ENCODE measurements at places on chromosomes 2 and 18.
A peak's percentile ranks its signal among the peaks of the same experiment; 100 is the strongest.

GRCh38 chr2:219765231-219765911 lies 137.9 kb downstream of the SLC4A3 start:
- no peak for DNase-seq

- no peak for DNase-seq
These were observed 3.4 kb downstream of the SERPINB2 start for GRCh38 chr18:63890950-63891304.

GRCh38 chr2:29519338-29519925 lies 402.0 kb downstream of the ALK start:
- DNase-seq: peak; percentile 39

- no peak for DNase-seq
These were observed 5.6 kb downstream of the WNT10A start for GRCh38 chr2:218885981-218886947.

DNA sequence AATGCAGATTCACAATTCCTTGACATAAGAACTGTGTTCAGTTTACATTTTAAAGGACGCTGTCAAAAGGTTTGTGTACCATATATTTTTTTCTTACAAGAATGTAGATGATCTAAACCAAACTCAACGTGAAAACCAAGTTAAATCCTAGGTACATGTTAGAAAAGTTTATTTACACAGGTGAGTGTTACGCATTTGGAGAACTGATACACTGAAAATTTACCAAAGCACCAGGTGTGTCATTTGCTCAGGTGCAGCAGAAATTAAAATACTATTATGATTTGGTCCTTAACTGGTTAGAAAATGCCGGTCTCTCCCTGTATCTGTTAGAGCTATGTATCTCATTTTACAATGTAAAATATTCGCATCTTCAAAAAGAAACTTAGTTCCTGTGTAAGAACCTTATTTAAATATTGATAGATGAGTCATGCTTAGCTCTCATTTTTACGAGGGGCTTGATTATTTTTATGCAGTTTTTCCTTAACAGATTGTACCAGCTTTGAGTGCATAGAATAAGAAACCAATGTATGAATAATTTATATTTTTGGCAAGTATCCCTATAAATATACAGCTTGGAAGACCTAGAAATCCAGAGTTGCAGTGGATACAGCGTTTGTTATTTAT lies 25.1 kb downstream of the MFF start:
- no peak for DNase-seq

DNA sequence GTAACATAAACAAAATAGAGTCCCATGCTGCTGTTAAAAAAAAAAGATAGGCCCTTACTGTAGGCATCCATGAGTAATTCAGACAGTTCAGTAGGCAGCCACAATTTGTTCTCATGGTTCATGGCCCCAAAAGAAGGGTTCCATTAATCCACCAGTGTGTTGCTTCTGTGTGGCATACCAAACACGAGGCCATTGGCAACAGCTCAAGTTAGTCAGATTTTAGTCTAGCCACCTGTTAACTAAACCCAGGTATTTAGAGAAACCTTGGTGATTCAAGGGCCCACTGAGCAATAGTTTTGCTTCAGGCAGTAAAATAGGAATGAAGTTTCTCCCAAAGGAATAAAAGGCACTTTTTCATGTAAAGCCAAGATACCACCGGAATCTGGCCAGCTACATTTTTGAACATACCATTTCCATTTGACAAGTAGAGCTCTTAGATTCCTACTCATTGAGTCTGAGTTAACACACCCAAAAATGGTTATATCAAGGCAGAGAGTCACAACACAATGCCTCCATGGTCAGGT lies 80.1 kb upstream of the SRD5A2 start:
- no peak for DNase-seq

DNA sequence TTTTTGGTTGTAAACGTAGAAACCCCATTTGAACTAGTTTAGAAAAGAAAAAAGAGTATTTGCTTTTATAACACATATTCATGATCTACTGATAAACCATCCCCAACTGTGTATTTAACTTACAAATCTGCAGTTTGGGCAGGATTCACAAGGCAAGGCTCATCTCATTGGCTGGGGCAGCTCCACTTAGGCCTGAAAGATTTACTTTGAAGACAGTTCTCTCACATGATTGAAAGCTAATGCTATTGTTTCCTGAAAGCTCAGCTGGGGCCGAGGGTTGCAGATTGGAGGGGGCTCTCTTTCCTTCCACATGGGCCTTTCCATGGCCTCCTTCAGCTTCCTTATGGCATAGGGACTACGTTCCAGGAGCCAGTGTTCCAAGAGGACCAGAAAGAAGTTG lies 47.4 kb downstream of the ARHGAP15 start:
- no peak for DNase-seq

DNA sequence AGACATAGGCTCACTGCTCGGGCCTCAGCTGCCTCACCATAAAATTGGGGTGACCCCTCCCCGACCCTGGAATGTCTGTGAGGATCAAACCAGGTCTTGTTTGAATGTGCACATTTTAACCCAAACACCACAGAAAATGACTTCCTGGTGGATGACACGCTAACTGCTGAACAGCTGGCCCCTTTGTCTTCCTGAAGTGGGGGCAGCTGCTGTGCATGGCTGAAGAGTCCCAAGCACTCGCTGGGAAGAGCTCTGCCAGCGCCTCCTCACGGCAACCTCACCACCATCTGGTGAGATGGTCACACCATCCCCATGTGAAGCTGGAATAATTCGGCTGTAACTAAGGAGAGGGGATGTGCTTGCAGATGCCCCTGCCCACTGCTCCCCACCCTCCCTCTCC lies 34.0 kb downstream of the AQP12A start:
- no peak for DNase-seq

- DNase-seq: no peak
These were observed 322.4 kb downstream of the TNS1 start for GRCh38 chr2:217680381-217680780.

GRCh38 chr2:133194777-133195335 lies 373.4 kb downstream of the NCKAP5 start:
- DNase-seq: no peak

- DNase-seq: no peak
These were observed 375.3 kb downstream of the SLC4A3 start for GRCh38 chr2:220002699-220003098.

DNA sequence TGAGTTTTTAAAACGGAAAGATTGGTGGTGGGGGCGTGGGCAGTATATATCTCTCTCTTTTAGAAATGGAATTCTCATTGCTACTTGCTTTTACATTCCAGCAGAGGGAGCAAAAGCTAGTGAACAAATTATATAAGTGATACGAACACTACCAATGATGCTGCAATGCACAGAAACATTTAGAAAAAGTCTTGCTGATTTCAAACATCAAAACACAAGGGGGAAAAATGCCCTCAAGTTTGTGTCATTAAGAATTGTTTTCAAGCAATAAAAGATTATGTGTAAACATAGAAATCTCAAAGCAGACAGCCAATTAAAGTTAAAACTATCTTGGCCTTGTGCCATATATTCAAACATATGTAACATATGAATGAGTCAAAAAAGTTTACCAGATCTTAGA lies 296.3 kb upstream of the KCNJ3 start:
- DNase-seq: no peak

- no peak for DNase-seq
These were observed 189.0 kb upstream of the HDAC4 start for GRCh38 chr2:239589833-239590232.

- no peak for DNase-seq
These were observed 780.0 kb upstream of the SALL3 start for GRCh38 chr18:78199611-78200010.

- DNase-seq: no peak
These were observed 36.0 kb downstream of the SETBP1 start for GRCh38 chr18:44716697-44717163.

DNA sequence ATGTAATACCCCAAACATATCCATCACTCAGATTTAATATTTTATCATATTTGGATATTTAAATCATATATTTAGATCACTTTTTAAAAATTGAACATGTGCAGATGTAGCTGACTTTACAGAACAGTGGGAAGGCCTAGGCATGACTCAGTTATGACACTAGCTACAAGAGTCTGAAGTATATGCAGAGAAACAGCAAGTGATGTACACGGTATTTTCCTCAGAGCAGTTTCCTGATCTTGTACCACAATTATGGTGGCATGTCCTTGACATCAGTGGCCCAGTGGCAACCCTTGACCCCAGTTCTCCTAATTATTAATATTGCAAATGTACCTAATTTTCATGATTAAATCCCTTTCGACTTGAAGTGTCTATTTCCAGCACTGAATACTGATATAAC lies 28.2 kb downstream of the CDKL4 start:
- DNase-seq: no peak

- no peak for DNase-seq
These were observed 128.3 kb upstream of the SPATS2L start for GRCh38 chr2:200177971-200178911.

DNA sequence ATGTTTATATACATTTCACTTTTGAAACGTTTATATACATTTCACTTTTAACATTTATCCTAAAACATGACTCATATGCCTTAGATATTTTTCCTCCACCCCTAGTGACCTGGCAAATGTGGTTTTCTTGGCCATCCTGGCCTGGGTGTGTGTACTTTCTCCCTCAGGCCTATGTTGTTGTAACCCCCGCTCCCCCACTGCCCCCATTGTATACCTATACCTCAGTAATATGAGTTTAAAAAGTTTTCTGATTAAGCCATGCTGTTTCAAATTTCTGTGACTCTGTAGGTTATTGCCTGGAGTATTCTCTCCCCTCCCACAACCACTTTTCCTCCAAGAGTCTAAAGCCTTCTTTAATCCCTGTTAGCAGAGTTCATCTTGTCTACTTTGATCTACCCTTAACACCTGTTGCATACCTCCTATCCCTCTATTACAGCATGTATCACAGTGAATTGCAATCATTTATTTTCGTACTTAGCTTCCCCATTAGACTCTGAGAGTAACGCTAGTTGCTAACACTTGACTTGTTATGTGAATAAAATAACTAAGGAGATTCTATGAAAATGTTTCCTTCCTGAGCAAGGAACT lies 67.9 kb downstream of the LCLAT1 start:
- DNase-seq: no peak

GRCh38 chr2:173773076-173773475 lies 192.1 kb downstream of the SP3 start:
- DNase-seq: no peak
